ENCODE measurements at places on chromosomes 5 and 9.
A peak's percentile ranks its signal among the peaks of the same experiment; 100 is the strongest.

GRCh38 chr5:131394128-131394527, 130.3 kb downstream of the CDC42SE2 start:
- DNase-seq = peak; percentile 38

- DNase-seq = no peak
Observed at GRCh38 chr9:130327781-130328348, 62.3 kb downstream of the HMCN2 start.

DNA sequence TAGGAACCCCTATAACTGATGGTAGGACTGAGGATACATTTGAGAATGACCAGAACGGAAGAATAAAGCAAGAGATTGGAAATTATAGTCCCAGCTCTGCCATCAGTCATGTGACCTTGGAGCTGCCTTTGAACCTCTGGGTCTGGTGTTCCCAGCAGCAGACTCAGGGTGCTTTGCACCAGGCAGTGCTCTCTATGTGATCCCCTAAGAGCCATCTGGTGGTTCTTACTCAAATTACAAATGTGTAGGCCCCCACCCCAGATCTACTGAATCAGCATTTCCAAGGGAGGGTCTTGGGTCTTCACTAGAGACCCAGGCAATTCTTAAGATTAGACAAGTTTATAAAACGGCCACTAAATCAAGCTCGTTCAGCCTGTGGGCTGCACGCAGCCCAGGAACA, 40.2 kb upstream of the PRDM12 start:
- DNase-seq = no peak

GRCh38 chr5:13941468-13941867, 3.0 kb downstream of the DNAH5 start:
- DNase-seq = no peak

GRCh38 chr9:135976531-135976930, 15.4 kb upstream of the UBAC1 start:
- no peak for DNase-seq

DNA sequence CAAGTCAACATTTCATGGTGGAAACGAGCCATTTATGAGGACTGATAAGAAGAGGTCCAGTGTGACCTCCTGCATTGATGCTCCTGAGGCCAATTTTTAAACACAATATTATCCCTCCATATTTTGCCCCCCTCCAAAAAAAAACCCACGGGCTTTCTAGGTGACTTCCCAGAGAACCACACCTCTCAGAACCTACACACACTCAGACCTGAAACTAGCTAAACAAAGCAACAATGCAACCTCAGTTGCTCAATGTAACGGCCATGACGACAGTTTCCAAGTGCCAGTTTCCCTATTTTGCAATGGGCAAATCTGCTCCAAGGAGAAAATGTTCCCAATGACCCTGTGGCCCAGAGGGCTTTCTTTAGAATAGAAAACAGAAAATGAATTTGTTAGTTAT, 3.5 kb downstream of the NRG2 start:
- no peak for DNase-seq

DNA sequence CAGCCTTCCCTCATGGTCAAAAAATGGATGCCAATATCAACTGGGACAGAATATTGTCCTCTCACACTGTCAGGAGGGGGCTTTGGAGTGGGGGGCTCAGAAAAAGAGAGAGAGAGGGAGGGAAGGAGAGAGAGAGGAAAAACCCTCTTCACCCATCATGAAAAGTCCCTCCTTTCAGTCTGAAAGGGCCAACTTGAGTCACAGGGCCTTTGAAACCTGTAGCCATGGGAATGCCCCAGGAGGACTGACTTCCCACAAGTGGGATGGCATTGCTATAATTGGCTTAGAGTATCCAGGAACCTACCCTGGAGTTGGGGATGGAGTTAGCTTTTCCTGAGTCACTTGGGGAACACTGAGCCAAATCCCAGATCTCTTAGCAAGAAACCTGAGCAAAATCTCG, 41.2 kb downstream of the DNAJC21 start:
- DNase-seq = no peak

- no peak for DNase-seq
Observed at GRCh38 chr5:149002053-149002452, 60.8 kb downstream of the SH3TC2 start.

- no peak for DNase-seq
Observed at GRCh38 chr5:111463311-111463710, 49.0 kb downstream of the STARD4 start.

DNA sequence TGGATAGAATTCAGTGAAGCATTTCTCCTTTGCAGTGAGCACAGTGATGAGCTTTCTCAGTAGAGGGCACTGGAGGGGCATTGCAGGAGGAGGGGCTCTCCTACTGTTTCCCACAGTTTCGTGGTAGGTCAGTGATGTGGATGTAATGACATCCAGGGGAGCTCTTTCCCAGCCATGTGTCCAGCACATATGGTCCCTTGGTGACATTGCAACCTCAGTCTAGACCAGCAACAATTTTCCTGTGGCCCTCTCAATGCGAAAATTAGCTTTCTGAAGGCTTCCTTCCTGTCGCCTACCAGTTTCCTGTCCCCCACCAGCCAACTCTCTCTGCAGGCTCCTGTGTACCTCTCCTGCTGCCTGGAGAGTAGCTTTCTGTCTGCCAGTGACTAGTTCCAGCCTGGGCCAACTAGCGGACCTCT, 6.9 kb upstream of the PDCL start:
- DNase-seq = no peak

- DNase-seq = no peak
Observed at GRCh38 chr5:1544294-1544961, 20.7 kb upstream of the LPCAT1 start.

- DNase-seq = no peak
Observed at GRCh38 chr5:136799806-136800372, 434.5 kb upstream of the TRPC7 start.

DNA sequence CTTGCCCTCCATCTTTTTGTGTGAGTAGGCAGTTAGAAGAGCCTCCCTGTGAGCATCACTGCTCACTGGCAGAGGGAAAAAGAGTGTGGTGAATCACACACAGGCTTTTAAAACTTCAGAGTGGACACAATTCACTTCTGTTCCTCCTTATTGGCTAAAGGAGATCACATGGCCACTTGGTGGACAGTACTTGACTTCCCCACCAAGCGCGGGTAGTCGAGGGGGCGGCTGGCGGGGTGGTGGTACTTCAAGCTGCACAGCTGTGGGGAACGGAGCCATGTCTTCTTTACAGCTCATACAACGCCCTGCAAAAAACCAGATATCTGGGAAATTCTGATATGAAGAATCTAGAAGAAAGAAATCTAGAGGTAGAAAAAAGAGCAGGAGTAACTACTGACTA, 95.4 kb downstream of the PAM start:
- DNase-seq = no peak

GRCh38 chr9:81397481-81398381, 291.6 kb downstream of the TLE1 start:
- DNase-seq = no peak

DNA sequence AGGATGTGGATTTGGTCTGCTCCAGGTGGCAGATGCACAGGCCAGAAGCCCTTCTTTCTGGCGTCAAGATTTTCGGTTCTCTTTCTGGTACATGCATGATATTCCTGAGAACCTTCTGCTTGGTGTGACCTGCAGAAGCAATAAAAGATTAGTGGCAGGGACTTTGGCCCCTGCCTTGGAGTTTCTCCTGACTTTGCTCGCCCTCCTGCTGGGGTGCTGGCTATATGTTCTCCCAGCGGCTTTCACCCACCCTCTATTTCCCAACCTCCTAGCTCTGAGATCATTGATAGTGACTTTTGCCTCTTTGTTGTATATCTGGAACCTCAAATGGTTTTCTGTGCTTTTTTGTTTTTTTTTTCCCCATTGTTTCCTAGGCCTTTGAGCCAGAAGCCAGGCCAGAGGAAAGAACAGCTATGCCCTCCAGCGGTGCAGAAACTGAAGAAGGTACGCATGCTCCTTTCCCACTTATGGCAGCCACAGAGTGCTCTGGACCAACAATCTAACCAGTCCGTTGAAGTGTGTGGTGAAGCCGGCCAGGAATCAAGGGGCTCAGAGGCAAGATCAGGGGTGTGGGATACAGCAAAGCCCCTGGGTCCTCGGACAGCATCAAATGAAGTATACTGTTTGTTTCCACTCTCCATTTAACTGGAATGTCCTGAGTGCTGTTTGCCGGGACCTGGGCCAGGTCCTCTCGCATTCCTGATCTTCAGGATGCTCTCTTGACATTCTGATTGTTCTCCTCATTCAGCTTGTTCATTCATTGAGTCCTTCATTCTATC, 154.5 kb downstream of the ARHGEF28 start:
- no peak for DNase-seq

- DNase-seq = no peak
Observed at GRCh38 chr5:100496296-100496695, 38.9 kb upstream of the FAM174A start.

DNA sequence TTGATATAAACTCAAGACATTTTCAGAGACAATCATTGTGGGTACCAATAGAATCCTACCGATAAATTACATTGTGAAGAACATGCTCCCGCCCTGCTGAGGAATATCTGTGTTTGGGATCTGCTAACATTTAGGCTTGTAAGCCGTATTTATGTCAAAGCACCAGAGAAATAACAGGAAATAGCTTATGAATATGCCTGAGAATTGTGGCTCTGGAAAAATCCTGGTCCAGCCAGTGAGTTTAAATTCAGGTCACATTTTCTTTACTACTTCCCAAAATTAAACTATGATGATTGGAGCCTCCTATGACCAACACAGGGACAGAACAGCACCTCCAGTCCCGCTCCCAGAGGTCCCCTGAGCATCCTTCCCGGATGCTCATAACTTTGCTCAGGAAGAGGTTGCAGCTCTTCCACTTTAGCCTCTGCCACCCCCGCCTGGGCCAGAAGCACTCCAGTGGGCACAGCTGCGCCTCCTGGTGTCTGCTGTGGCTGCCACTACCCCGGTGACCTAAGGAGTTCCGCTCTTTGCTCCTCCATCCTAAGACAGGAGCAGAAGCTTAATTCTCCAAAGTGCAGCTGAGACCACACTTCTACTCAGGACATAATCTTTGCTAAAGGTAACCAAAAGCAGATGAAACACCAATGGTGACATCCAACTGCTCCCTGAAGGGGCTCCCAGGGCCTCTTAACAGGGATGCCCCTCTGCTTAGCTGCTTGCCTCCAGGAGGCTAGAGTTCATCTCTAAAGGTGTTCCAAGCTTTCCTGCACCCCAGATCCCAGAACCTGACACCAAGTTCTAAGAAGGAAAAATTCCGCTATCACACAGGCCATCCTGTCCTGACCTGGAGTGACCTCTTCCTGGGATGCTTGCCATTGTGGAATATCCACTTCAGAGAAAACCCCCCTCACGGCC, 58.8 kb downstream of the SLC1A1 start:
- no peak for DNase-seq

DNA sequence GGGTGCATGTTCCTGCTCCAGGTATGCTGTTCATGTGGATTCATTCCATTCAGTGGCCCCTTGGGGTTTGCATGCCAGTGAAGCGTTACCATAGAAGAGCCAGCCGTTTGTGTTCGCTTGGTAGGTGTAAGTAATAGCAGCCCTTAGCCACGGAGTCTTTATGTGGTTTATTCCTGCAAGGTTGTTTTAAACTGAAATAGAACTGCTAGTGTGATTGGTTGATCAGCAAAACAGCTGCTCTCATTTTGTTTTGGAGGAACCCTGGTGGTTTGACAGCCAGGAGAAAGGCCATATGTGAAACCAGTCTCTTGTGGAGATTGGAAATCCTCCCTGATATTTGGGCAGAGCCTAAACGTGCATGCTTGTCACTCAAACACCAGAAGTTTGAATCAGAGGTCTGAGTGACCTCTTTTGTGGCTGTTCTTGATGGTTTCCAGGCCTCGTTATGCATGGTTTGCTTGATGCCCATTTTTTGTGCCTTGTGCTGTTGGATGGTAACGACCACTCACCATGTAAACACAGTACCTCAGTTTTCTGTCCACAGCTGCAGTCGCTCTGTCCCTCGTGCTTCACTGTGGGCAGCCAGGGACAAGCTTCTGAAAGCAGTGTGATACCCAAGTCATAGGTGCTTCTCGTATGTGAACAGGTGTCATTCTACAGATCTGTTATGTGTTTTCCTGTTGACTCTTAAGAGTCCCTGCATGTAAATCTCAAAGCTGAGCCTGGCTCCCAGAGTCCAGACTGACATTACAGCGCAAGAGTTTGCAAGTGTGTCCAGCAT, 58.3 kb upstream of the NXNL2 start:
- DNase-seq = no peak

GRCh38 chr5:177005619-177006264, 837 bp downstream of the UIMC1 start:
- DNase-seq = peak; percentile 55

GRCh38 chr5:159908591-159908940, 7.7 kb upstream of the ADRA1B start:
- no peak for DNase-seq

GRCh38 chr5:146785065-146785464, 93.5 kb downstream of the PPP2R2B start:
- DNase-seq = no peak

DNA sequence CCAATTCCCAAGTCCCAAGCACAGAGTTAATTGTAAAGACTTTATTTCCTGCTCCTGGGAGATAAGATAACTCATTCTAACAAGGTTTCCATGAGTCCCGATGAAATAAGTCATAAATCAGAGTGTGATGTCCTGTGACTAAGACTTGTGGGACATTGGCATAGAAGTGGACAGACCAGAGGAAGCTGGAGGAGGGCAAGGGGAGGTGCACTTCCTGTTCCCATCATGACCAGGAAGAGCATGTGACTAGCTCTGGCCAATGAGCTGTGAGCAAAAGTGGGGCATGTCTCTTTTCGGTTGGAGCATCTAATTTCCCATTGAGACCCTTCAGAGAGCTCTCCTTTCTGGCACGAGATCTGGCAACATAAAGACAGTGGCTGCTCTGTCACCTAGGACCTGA, 100.4 kb downstream of the ZNF354C start:
- no peak for DNase-seq

DNA sequence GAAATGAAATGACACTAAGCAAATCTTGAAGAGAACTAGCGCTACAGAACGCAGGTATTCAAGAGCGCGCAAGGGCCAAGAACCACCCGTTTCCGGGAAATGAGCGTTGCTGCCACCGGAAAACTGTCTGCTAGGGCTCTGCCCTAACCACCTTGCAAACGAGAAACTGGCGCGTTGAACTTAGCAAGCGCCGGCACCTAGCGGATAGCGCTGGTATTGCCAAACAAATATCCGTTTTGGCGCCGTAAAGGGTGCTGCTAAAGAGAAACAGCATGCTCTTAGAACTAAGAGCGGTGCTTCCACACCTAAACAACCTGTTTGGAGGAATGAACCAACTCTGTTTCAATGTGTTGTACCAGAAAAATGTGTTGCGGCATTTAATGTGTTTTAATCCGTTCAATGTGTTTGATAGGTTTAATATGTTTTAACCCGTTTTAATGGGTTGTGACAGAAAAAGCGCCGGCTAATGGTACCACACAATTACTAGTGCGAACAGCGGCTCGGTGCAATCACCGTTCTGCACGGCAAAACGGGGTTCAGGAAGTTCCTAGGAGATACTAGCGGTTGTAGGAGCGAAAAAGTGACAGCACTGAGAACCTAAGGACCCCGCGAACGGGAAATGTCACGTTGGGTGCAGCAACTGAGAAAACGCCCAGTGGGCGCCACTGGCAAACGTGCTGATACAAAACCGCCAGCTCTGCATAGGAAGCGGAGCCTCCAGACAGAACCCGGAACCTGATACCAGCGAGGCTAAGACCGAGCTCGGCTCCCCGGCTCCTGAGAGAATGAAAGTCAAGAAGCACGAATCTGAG, at the start of gene ANXA2R:
ANXA2R (minus strand) TSS at position 33 of the 812 bp plus-strand sequence. CDS start 273 bp downstream, outside the sequence.
- peak; percentile 92 for DNase-seq

- DNase-seq = no peak
Observed at GRCh38 chr5:110262749-110263148, 463.7 kb downstream of the TMEM232 start.

- DNase-seq = no peak
Observed at GRCh38 chr9:114621975-114622609, 11.0 kb downstream of the TMEM268 start.

- no peak for DNase-seq
Observed at GRCh38 chr9:36152741-36153438, 16.3 kb upstream of the CCIN start.
